ENCODE measurements at places on chromosomes 16 and 17. TPM values are rescaled to one million over a fixed set of nuclear protein-coding genes. Genes with fewer than 3 reads are reported as not detected.

Gene CYGB
- polyA plus RNA-seq: 38.3 TPM

Gene HOXB6
- 23.1 TPM for polyA plus RNA-seq

Gene CDRT15
- not detected for polyA plus RNA-seq

Gene CCL8
- 1.3 TPM for polyA plus RNA-seq

Gene HS3ST3A1
- 4.1 TPM for polyA plus RNA-seq

Gene CTF1
- polyA plus RNA-seq: 4.7 TPM

Gene HP
- polyA plus RNA-seq: 29.8 TPM

Gene ZNF771
- polyA plus RNA-seq: 9.5 TPM

Gene SPG7
- polyA plus RNA-seq: 247 TPM

Gene ORC6
- 2.2 TPM for polyA plus RNA-seq

Gene NOG
- polyA plus RNA-seq: not detected

Gene SMIM22
- polyA plus RNA-seq: not detected

Gene RCVRN
- polyA plus RNA-seq: 0.80 TPM

Gene TMEM219
- 278 TPM for polyA plus RNA-seq

Gene ELMO3
- 4.6 TPM for polyA plus RNA-seq

Gene RRAD
- polyA plus RNA-seq: 0.66 TPM

Gene NPIPB6
- 0.54 TPM for polyA plus RNA-seq

Gene MYH13
- not detected for polyA plus RNA-seq

Gene CDR2L
- 4.1 TPM for polyA plus RNA-seq

Gene KARS1
- polyA plus RNA-seq: 156 TPM

Gene TNFSF13
- 19.4 TPM for polyA plus RNA-seq

Gene HNF1B
- not detected for polyA plus RNA-seq

Gene ASPA
- polyA plus RNA-seq: 5.5 TPM

Gene NTN1
- polyA plus RNA-seq: 0.13 TPM

Gene KCNAB3
- 3.4 TPM for polyA plus RNA-seq

Gene ST6GALNAC2
- polyA plus RNA-seq: 3.4 TPM

Gene PRSS36
- polyA plus RNA-seq: 17.7 TPM

Gene RAB37
- polyA plus RNA-seq: 2.0 TPM

Gene YPEL3
- polyA plus RNA-seq: 14.6 TPM

Gene PYCARD
- 3.2 TPM for polyA plus RNA-seq

Gene PABPN1L
- 1.6 TPM for polyA plus RNA-seq

Gene SPAG5
- 27.5 TPM for polyA plus RNA-seq

Gene HOXB7
- 27.0 TPM for polyA plus RNA-seq

Gene MRC2
- polyA plus RNA-seq: 22.3 TPM

Gene CDK5R1
- 3.0 TPM for polyA plus RNA-seq

Gene CCL18
- 5.2 TPM for polyA plus RNA-seq
